ENCODE measurements at places on chromosomes 2 and 18. TPM values are rescaled to one million over a fixed set of nuclear protein-coding genes. Genes with fewer than 3 reads are reported as not detected.

- no peak for DNase-seq
Measured at GRCh38 chr18:27520401-27520800, 335.3 kb upstream of the CHST9 start.

DNA sequence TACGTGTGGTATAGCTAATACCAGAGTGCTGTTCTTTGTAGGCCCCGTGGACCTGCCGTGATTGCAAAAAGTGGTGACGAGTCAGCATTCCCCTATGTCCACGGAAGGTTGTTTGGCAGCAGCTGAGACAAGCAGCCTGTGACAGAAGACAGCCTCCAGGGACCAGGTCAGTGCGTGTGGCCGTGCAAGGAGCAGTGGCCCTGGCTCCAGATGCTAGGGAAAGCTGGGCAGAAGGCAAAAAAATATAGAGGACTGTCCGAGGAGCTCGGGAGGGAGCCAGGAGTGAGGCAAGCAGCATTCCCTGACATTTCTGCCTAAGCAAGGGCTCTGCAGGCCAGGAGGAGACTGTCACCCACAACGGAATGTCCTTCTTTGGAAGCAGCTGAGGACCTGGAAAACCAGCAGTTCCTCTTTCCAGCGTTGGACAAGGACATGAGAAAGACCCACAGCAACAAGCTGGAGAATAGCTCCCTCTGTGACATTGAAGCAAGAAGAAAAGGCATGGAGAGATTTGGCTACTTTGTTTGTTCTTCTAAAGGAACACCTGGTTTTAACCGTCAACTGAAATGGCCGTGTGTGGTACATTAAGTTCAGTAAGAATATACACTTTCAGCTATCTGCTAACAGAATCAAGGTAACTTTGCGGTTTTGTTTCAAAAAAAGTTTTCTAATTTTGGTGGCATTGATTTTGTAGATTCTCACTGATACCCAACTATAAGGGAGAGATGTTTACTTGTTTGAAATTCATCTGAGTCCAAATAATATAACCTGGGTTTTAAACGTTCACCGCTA is 58.3 kb downstream of the NPAS2 start:
- DNase-seq = peak; percentile 31

- DNase-seq = no peak
Measured at GRCh38 chr2:9836517-9836916, 6.8 kb upstream of the TAF1B start.

LIPT1 gene
- polyA plus RNA-seq = 12.4 TPM

- DNase-seq = no peak
Measured at GRCh38 chr2:88248280-88248828, 78.2 kb downstream of the THNSL2 start.

GRCh38 chr2:240596491-240596931 is 10.0 kb downstream of the CAPN10 start:
- DNase-seq = peak; percentile 79

DNA sequence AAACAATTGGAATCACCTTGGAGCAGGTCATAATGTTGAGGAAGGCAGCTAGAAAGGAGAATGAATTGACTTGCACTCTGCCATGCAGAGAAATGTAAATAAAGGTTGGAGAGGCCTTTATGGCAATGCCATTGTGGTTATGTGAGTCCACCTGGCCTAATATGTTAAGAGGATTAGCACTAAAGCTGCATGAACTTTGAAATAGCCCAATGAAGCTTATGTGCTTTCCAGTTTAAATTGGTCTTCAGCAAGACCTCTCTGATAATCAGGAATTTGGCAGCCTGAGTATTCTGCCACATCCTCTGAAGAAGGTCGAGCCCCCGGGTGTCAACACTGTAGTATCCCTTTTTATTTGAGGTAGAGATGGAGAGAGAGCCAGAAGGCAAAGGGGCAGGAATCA is 464.9 kb downstream of the CDH2 start:
- no peak for DNase-seq

GRCh38 chr2:10179422-10179821 is 56.9 kb downstream of the RRM2 start:
- DNase-seq = no peak

DNA sequence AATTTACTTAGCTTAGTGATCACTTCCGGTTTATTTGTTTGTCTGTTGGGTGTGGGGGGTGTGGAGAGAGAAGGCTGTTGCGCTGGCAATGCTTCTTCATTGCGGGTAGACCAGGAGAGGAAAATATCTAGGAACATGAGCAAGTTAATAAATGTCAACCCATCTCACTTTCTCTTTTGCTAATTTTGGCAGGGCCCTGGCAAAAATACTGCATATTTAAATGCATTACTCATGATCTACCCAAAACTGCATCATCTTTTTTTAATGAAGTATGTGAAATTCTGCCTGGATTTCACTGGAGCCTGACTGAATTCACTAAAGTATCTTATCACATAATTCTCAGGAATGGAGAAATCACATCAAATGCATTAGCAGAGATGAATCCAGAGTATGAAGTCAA is 1131.0 kb upstream of the NXPH2 start:
- DNase-seq = no peak

CNGA3 gene
- not detected for polyA plus RNA-seq

DNA sequence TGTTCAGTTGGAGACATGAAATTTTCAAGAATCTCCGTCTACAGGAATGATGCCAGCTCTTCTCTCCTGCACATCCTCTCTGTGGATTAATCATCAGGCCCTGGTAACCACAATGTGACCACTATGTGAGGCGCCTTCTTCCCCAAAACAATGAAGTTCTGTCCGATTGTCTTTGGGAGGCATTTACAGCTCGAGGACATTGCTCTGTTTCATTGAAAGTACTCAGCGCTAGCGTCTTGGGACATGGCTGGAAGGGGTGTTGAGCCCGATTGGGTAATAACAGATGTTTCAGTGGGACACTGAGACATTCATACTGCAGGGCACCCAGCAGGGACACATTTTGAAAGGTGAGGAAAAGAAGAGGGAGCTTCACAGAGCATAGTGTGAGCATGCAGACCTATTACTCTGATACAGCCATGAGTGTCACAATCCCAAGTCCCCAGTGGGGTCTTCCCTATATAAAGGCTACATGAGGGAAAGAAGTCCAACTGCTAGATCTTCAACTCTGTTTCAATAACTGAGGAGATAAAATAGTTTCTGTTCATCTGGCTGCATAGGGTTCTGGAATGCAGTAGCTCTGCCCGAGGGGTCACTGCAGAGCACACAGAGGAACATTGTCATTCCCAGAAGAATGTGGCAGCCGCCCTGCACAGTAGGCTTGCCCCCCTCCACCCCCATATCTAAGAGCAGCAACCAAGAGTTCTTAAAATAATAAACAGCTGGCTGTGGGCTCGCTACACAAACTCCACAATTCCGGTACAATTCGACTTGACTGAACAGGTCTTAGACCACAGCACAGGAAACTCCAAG is 237.3 kb downstream of the OSR1 start:
- DNase-seq = no peak

YES1 gene
- 7.1 TPM for polyA plus RNA-seq

GRCh38 chr2:15084826-15085489 is 452.4 kb downstream of the LRATD1 start:
- no peak for DNase-seq

LDLRAD4 gene
- polyA plus RNA-seq = 10.4 TPM

DNA sequence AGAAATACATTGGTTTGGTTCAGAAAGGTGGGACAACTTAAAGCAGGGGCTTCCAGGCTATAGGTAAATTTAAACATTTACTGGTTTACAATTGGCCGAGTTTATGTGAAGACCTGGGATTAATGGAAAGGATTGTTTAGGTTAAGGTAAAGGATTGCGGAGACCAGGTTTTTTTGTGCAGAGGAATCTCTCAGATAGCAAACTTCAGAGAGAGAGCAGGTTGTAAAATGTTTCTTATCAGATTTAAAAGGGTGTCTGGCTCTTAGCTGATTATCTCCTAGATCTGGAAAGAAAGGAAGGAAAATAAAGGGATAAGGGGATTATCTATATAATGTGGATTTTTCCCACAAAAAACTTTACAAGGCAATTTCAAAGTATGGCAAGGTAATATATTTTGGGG is 101.3 kb downstream of the LCLAT1 start:
- no peak for DNase-seq

Data from heart left ventricle (tissue), 16 donors.